ENCODE measurements at places on chromosomes 7 and 10.
A peak's percentile ranks its signal among the peaks of the same experiment; 100 is the strongest.

DNA sequence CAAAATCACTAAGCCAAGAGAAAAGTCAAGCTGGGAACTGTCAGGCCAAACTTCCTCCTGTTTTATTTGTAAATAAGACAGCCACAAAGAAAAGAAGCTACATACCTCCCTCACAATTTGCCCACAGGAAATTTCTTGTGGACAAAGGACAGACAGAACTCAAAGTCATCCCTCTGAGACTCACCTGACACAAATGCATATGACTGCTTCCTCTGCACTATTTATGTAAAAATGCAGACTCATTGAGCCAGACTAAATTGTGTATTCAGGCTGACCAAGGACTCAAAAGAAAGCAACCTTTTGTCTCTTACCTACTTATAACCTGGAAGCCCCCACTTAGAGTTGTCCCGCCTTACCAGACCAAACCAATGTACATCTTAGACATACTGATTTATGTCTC lies 11.8 kb downstream of the TOMM7 start:
- no peaks in the 10 kb centered on the region for H3K27me3 ChIP-seq
- H3K4me3 ChIP-seq, result no peak overlapping the region
- H3K36me3 ChIP-seq, result peaks cover 31% of the 10 kb centered on the region
- H3K27ac ChIP-seq, result no peak overlapping the region

DNA sequence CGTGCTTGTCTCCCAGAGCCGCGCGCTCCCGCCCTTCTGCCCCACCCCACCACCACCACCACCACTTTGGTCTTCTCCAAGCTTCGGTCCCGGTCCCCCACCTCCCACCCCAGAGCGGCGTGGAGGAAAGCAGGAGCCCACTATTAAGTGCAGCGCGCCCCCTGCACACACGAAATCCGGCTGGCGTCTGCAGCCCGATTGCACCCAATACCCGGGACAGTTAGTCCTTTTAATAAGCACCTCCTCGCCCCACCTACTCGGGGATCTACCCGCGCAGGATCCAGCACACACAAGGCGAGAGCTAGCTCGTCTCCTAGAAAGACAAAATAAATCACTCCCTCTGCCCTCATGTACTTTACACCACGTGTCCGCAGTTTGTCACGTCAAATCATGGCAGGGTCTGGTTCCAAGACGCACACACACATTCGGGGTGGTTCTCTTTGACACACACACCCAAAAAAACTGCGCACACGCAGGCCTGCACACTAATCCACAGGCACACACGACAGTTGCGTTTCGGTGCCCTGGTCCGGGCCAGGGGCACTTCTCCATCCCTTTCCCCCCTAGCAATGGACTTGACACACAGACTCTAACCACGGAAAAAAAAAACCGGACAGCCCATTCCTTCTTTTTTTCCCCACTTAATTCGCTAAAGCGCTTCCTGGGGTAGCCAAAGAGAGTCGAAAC lies 1.6 kb downstream of the SFMBT2 start:
- peaks cover 48% of the 10 kb centered on the region for H3K4me1 ChIP-seq
- peak; percentile 28 for DNase-seq
- peak overlapping the region; percentile 24 for H3K27ac ChIP-seq

GRCh38 chr10:111703986-111704385 lies 479.6 kb downstream of the GPAM start:
- H3K4me3 ChIP-seq, result no peak overlapping the region
- H3K4me1 ChIP-seq, result no peaks in the 10 kb centered on the region
- no peaks in the 10 kb centered on the region for H3K36me3 ChIP-seq
- no peak overlapping the region for H3K27ac ChIP-seq
- no peak for DNase-seq

- H3K27me3 ChIP-seq, result no peaks in the 10 kb centered on the region
- no peak overlapping the region for H3K27ac ChIP-seq
- H3K4me1 ChIP-seq, result no peaks in the 10 kb centered on the region
- DNase-seq, result no peak
- H3K36me3 ChIP-seq, result no peaks in the 10 kb centered on the region
These were observed 67.8 kb downstream of the FRMD4A start for GRCh38 chr10:14262836-14263425.

- no peaks in the 10 kb centered on the region for H3K27me3 ChIP-seq
- no peak overlapping the region for H3K4me3 ChIP-seq
These were observed 169.7 kb downstream of the LRRTM3 start for GRCh38 chr10:67095531-67095930.

DNA sequence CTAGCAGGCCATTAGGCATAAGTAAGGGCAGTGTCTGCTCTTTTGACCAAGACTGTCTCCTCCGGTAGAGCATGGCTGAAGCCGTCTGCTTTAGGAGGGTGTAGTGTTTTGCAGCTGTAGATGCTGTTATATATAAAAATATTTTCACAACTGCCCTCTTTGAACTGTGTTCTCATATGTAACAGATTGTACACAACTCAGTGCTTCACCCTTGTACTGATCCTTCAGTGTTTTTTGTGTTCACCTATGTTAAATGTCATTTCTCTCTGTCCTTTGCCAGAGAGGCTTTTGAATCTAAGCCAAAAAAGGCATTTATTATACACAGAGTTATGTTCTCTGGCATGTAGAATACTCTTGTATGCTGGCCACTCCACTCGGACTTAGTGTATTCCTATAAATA lies 135.5 kb downstream of the BICC1 start:
- H3K27ac ChIP-seq, result no peak overlapping the region
- H3K27me3 ChIP-seq, result no peaks in the 10 kb centered on the region
- H3K4me1 ChIP-seq, result no peaks in the 10 kb centered on the region
- no peak for DNase-seq
- no peaks in the 10 kb centered on the region for H3K36me3 ChIP-seq
- no peak overlapping the region for H3K4me3 ChIP-seq

DNA sequence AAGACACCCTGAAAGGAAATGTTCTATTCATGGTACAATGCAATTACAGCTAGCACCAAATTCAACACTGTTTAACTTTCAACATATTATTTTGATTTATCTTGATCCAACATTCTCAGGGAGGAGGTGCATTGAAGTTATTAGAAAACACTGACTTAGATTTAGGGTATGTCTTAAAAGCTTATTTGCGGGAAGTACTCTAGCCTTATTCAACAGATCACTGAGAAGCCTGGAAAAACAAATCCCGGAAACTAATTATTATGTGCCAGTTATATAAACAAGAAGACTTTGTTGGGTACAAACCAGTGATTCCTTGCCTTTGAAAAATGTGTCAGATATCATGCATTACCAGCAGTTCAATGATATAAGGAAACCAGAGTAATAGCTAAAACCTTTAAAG lies 160.1 kb downstream of the CFTR start:
- H3K4me1 ChIP-seq, result no peaks in the 10 kb centered on the region
- H3K27ac ChIP-seq, result no peak overlapping the region
- no peaks in the 10 kb centered on the region for H3K27me3 ChIP-seq
- no peaks in the 10 kb centered on the region for H3K36me3 ChIP-seq

- H3K27me3 ChIP-seq, result no peaks in the 10 kb centered on the region
- H3K27ac ChIP-seq, result no peak overlapping the region
These were observed 65.6 kb downstream of the IGF2BP3 start for GRCh38 chr7:23404546-23405239.

GRCh38 chr7:133275008-133275407 lies 22.1 kb downstream of the EXOC4 start:
- no peaks in the 10 kb centered on the region for H3K27me3 ChIP-seq
- H3K4me3 ChIP-seq, result no peak overlapping the region
- H3K36me3 ChIP-seq, result peaks cover 29% of the 10 kb centered on the region
- no peak overlapping the region for H3K27ac ChIP-seq
- no peaks in the 10 kb centered on the region for H3K4me1 ChIP-seq

Measured in natural killer cell (primary cell).